ENCODE measurements at places on chromosomes 12 and 14.

DNA sequence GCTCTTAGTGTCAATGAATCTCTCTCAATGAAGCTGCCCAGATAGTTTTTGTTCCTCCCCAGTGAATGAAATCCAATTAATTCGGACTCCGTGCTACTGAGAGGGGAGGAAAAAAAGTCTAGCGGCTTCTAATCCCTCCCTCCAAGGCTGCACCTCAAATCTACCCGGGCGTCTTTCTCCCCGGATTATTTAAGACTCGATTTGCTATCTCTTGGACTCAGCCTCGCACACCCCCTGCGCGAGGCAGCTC, 134 bp downstream of the DUSP6 start:
- no peak for DNase-seq

GRCh38 chr14:91554535-91555332, 44.6 kb upstream of the PPP4R3A start:
- DNase-seq, result no peak

- no peak for DNase-seq
Measured at GRCh38 chr14:27528328-27528727, 930.5 kb upstream of the NOVA1 start.

DNA sequence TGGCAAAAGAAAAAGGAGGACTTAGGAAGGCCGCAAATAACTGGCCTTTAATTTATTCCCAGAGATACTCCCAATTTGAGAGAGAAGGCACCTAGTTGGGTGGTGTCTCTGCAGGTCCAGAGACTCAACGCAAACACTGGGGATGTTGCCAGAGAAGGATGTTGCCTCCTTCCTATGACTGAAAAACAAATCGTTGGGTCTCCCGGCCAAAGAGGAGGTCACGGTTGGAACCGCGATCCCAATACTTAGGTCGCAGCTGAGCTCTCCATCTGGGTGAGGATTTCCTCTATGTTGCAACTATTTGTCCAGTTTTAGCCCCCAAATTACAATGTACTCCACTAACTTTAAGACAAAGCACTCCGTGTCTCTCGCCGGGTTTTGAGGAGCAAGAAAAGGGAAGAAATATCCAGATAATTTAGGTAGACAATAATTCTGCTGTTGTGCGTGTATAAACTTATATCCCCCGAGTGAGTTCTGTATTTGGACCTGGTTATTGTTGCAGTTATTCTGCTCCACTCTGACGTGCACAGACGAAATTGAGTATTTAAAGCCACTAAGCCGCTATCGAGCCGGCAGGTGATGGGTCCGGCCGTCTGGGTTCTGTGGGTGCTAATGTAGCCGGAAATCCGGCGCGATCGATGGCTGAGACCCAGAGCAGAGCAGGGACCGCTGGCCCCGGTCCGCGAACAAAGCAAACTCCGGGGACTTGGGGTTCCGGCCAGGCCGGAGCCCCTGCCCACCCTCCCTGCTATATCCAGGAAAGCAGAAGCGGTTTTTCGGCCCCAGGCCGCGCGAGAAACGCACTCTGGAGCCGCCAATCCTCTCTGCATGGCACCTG, 5.7 kb downstream of the HOXC12 start:
- DNase-seq, result no peak

DNA sequence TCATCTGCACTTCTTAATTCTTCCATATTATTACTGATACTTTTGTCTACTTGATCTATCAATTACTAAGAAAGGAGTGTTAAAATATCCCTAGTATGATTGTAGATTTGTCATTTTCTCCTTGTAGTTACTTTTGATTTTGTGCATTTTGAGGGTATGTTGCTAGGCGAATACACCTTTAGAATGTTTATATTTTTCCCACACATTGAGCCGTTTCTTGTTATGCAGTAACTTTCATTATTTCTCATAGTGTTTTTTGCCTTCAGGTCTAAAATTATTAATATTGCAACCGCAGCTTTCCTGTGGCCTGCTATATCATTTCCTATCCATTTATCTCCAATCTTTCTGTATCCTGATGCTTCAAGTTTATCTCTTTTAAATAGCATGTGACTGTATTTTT, 44.6 kb upstream of the C12orf42 start:
- DNase-seq, result no peak

All from activated naive CD4-positive, alpha-beta T cell treated with anti-CD3 and anti-CD28 coated beads, Interleukin-2, amount 50 U/mL, for 16 hours (primary cell).